ENCODE measurements at places on chromosomes 6 and 20. TPM values are rescaled to one million over a fixed set of nuclear protein-coding genes. Genes with fewer than 3 reads are reported as not detected.

Gene SMPD2
- 9.7 TPM for total RNA-seq

DNA sequence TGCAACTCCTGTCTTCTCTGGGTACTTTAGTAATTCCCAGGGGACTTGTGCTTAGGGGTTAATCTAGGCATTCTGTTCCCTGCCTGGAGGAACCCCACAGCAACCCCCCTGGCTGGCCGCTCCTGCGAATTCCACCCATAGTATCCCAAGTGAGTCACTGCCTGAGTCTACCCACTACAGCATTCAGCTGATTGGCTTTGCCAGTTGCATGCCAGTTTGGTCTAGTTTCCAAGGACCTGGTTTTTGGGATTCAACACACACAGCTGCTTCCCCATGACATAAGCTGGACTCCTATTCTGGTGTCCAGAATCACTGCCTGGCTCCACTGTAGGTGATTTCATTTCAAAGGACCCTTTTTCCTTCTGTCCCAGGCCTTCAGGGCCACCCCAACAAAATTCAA lies 40.3 kb downstream of the PLCG1 start:
- H3K4me3 ChIP-seq: no peak overlapping the region
- H3K4me1 ChIP-seq: peaks cover 2% of the 10 kb centered on the region
- peaks cover 11% of the 10 kb centered on the region for H3K36me3 ChIP-seq
- DNase-seq: no peak

DNA sequence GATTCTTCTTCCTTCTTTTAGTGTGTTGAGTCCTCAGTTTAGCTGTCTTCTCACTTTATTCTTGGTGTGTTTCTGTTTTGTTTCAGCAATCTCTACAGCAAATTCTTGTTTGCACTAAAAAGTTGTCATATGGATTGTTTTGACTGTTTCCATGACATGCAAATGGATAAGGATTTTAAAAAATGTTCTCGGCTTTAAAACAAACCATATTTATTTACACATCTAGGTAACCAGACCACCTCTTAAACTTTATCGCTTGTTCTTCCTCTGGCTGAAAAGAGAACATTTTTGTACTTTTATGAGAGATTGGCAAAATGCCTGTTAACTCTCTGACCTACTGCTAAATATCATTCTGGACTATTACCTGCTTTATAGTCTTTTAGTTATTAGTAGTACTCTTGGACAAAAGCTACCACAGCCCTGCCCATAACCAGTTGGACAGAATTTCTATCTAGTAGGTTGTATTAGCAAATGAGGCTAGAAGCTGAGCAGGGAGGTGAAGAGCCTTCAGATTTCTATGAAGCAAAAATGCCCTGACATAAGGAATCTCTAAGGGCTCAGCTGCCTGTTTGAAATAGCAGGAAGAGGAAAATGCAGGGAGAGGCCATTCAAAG lies 268.3 kb downstream of the CD109 start:
- no peaks in the 10 kb centered on the region for H3K4me1 ChIP-seq
- H3K27ac ChIP-seq: no peak overlapping the region
- H3K36me3 ChIP-seq: no peaks in the 10 kb centered on the region
- no peak for DNase-seq
- H3K27me3 ChIP-seq: peaks cover 3% of the 10 kb centered on the region
- no peak overlapping the region for H3K4me3 ChIP-seq

Gene FRMD1
- not detected for total RNA-seq

- H3K4me1 ChIP-seq: no peaks in the 10 kb centered on the region
- no peak overlapping the region for H3K27ac ChIP-seq
- H3K36me3 ChIP-seq: no peaks in the 10 kb centered on the region
- H3K27me3 ChIP-seq: no peaks in the 10 kb centered on the region
- H3K4me3 ChIP-seq: no peak overlapping the region
- no peak for DNase-seq
Observed at GRCh38 chr6:68235326-68235784, 399.7 kb upstream of the ADGRB3 start.

DNA sequence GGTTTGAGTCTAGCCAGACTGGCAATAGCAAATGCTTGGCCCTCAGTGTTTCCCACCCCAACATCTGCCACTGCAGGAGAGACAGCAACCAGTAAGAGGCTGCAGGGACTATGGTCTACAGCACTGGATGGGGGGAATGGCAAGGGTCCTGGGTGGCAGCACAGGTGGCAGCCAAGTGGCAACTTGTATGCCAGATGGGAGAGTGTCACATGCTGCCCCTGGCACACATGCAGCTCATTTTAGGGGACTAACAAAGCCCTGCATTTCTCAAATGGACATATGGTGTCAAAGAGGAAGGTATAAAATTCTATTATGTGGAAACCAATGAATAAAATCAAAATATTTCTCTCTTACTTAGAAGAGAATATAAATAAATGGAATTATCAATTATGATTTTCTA lies 298.7 kb upstream of the MARCKS start:
- H3K4me3 ChIP-seq: no peak overlapping the region
- no peak overlapping the region for H3K27ac ChIP-seq
- H3K4me1 ChIP-seq: no peaks in the 10 kb centered on the region
- DNase-seq: no peak
- peaks cover 2% of the 10 kb centered on the region for H3K27me3 ChIP-seq

DNA sequence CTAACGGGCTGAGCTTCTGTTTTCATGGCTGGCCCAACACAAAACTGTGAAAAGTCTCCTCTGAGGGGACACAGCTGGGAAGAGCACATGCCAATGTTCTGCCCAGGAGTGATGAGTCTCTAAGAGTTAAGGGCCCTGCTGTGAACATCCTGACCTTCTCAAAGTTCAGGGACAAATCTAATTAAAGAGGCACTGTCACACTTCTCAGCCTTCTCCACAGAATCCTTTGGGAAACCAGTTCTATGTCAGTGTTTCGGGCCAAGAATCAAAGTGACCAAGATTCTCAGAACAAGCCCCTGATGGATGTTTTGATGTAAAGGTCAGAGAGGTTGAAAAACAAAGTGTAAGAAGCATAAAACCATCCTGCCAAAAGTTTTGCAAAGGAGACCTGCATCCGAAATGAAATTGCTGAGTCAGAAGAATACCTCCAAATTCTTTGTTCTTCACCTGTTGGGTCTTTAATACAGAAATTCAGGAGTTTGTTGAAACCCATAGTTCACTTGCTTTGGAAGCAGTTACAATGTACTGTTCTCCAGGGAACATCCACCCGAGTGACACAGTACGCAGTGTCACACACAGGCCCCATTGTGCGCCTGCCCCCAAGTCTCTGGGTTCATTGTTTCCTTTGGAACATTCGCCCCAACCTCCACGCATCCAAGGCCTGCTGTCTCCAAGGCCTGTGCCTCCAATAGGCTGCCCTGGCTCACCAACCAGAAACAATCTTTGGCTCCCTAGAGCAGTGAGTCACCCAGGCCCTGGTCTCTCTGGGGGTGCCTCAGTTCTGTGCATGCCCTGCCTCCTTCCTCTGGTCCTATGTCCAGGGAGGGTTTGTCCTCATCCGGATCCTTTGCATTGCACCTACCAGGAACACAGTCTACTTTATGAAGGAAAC lies 65.5 kb upstream of the QKI start:
- no peak overlapping the region for H3K27ac ChIP-seq
- H3K27me3 ChIP-seq: no peaks in the 10 kb centered on the region
- DNase-seq: no peak
- H3K36me3 ChIP-seq: no peaks in the 10 kb centered on the region
- no peaks in the 10 kb centered on the region for H3K4me1 ChIP-seq

- no peaks in the 10 kb centered on the region for H3K27me3 ChIP-seq
- peak overlapping the region; percentile 81 for H3K4me3 ChIP-seq
- H3K4me1 ChIP-seq: peaks cover 54% of the 10 kb centered on the region
- no peak for DNase-seq
Observed at GRCh38 chr20:53738945-53739798, 145.5 kb upstream of the ZNF217 start.

GRCh38 chr6:13072686-13073347 lies 255.5 kb downstream of the TBC1D7 start:
- DNase-seq: no peak
- peaks cover 13% of the 10 kb centered on the region for H3K27me3 ChIP-seq
- H3K36me3 ChIP-seq: no peaks in the 10 kb centered on the region
- H3K27ac ChIP-seq: no peak overlapping the region
- H3K4me1 ChIP-seq: no peaks in the 10 kb centered on the region
- H3K4me3 ChIP-seq: no peak overlapping the region
